GM12892 (cell line): ENCODE measurements at places on chromosomes 1 and 21.

GRCh38 chr1:109151146-109151990 is 37.5 kb downstream of the ELAPOR1 start:
- no peak for DNase-seq

DNA sequence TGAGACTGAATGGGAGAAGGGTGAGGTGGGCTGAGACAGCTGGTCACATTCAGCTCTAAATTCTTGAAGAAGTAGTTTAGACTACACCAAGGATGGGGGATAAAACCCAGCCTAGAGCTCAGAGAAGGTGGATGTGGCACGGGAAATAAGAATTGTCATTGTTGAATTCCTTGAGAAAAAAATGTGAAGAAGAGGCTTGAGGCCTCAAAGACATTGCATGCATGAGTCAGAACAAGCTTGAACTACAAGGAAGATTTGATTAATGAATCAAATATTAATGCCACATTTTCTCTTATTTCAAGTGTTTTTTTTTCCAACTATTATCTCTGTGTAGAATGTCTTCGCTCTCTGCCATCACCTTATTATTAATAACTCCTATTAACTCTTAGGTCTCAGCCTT is 58.9 kb downstream of the MAP3K7CL start:
- DNase-seq, result no peak

DNA sequence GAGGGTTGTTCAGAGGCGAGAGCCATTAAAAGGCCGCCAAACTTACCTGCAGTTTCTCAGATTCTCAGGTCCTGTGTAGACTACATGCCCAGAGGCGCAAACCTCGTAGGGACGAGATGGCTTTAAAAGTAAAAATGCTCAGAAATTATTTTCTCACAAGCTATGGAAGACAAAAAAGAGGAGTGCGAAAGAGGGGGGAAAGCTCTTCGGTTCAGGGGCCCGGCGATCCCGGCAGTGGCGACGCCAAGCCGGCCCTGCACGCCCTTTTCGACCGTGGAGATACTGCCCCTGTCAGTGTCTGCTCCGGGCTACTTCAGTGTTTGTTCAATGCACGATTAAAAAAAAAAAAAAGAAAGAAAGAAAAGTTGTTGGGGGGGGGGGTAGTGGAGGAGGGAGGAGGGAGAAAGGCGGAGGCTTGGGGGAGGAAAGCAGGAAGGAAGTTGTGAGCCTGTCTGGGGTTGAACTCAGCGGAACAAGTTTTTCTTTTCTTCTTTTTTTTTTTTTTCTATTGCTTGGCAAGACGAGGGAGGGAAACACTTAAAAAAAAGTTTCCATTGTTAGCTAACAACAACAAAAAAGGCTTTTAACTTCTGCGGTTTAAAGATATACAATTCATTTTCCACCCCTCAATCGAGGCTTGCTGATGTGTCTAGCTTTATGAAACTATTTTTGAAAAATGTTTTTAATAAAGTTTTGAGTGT is at the start of gene ITPKB:
Gene ITPKB, minus strand, starts transcription at position 288 of the 701 bp plus-strand sequence. CDS start 1,824 bp downstream, outside the sequence.
- DNase-seq, result no peak

- DNase-seq, result no peak
Observed at GRCh38 chr1:95643071-95643470, 409.1 kb downstream of the RWDD3 start.

DNA sequence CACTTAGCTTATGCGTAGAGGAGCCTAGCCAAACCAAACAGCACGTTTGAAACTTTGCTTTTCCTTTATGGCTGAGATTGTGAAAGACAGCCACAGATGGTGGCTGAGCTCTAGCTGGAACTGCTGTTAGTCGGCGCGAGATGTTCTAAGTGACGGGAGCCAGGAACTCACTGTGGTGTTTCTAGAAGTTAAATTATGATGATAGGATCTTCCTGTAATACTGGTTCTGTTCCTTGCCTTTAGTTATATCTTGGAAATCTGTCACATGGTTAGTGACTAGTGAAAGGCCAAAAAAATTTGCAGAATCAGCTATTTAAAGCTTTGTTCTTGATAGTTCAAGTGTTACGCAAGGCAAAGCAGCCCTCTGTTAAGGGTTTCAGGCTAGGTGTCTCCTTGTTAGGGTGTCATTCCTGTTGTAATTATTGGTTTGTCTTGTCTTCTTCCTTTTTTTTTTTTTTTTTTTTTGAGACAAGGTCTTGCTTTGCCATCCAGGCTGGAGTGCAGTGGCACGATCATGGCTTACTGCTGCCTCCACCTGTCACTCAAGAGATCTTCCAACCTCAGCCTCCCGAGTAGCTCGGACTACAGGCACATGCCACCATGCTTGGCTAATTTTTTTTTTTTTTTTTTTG is 22.6 kb downstream of the AK4 start:
- no peak for DNase-seq
